MG63 (cell line): ENCODE measurements at places on chromosomes 12 and 14. TPM values are rescaled to one million over a fixed set of nuclear protein-coding genes. Genes with fewer than 3 reads are reported as not detected.

GRCh38 chr12:48774516-48774915 is 14.4 kb downstream of the ADCY6 start:
- no peak for DNase-seq

GRCh38 chr12:13387101-13387500 is 190.6 kb downstream of the EMP1 start:
- no peak for DNase-seq

DNA sequence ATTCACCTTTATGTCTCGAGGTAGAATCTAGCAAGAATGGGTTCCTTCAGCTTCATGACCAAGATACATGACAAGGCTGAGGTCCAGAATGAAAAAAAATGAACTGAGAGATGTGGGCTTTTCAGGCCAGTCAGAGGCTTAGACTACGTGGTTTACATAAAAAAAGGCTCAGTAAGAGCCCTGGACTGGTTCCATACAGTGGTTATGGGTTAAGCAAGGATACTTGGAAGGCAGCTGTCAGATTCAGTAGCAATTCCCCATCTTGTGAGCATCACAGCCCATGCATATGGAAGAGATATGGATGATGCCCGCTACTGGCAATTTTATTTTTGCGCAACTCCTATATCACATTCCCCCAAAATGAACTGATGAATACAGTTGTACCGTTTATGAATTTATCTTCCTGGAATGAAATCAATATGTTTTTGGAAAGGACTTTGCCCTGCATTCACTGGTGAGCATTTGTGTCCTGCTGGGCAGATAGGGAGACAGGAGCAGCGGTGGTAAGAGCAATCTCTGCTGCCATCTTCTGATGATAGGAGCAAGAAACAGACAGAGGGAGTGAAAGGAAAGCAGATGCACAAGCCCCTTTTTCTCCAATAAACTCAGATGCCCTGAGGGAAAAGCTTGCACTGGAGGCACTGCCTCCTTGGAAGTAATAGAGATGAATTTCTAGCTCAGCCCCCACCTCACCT is 280.4 kb downstream of the GALC start:
- no peak for DNase-seq

- DNase-seq = peak; percentile 49
Measured at GRCh38 chr14:50083467-50084337, 32.7 kb downstream of the VCPKMT start.

DNA sequence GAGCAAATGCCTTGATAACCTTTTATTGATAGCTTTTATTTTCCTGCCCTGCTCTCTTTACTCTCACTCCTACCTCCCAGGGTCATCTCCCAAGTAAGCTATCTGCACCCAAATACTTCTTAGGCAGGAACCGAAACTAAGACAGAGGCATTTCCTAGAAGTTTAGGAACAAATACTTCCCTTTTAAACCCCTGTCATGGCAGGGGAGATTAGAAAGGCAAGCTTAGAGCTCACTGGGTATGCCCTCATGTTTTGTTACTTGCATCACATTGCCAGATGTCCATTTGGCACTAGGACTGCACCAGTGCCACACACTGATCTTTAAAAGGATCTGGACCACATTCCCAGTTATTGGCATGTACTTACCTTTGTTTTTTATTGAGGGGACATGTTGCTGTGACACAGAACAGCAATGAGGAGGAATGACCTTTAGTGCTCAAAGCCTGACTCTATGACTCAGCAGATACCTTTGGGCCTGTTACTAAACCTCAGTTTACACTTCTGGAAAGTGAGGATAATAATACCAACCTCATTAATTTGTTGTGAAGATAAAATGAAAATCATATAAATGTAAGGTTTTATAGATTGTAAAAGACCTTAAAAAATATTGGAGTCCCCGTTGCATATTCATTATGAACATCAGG is 40.9 kb upstream of the MBIP start:
- no peak for DNase-seq

- DNase-seq = no peak
Measured at GRCh38 chr12:47709237-47709636, 3.4 kb upstream of the RPAP3 start.

Gene CHMP4A
- total RNA-seq = 20.0 and 75.5 TPM in 2 replicates

Gene CMA1
- not detected in 2 replicates for total RNA-seq

DNA sequence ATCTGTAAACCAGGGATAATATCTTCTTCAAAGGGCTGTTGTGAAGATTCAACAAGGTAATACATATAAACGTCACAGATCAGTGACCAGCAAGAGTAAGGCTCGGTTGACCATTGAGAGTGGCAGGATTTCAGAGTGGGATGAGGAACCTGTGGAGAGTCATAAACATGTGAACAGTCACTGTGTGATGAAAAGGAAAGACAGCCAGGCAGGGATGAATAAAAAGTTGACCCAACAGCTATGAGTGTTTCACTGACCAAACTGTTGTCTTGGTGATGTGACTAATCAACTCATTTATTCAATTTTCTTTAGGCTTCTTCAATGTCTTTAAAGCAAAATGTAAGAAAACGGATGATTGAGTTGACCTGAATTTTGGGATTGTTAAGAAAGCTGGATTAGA is 8.6 kb upstream of the FRMD6 start:
- DNase-seq = no peak

DNA sequence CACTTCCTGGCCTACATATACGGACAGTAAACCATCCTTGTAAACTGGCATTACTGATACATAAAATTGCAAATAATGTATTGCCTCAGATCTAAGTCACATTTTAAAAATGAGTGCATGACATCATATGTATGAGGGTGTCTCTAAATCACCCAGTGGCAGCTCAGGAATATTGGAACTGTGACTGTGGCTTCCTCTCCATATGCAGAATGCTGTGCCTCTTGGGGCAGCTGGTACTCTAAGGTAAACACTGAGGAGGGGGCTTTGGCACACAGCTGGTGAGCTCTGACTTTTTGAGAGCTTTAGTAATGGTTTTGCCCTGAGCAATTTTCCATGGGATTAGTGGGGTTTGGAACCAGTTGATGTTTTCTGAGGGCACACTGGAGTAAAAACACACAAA is 263.7 kb downstream of the BMP4 start:
- DNase-seq = peak; percentile 52

Gene SDR9C7
- not detected in 2 replicates for total RNA-seq

DNA sequence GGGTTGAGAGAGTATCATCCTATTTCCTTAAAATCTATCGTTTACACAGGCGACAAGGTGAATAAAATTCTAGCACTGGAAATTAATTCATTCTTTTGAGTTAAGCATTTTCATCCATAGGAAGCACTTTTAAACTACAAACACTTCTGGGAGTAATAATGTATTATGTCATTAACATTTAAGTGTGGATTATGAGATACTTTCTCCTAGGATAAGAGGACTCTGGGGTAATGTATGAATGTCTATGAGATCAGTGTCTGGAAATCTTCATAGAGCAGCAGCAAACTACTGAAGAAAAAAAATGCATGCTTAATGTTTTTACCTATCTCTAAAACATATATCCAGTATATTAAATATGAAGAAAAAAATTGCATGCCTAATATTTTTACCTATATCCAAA is 86.9 kb downstream of the EPS8 start:
- no peak for DNase-seq

- no peak for DNase-seq
Measured at GRCh38 chr14:60051721-60052221, 40.0 kb upstream of the PCNX4 start.

DNA sequence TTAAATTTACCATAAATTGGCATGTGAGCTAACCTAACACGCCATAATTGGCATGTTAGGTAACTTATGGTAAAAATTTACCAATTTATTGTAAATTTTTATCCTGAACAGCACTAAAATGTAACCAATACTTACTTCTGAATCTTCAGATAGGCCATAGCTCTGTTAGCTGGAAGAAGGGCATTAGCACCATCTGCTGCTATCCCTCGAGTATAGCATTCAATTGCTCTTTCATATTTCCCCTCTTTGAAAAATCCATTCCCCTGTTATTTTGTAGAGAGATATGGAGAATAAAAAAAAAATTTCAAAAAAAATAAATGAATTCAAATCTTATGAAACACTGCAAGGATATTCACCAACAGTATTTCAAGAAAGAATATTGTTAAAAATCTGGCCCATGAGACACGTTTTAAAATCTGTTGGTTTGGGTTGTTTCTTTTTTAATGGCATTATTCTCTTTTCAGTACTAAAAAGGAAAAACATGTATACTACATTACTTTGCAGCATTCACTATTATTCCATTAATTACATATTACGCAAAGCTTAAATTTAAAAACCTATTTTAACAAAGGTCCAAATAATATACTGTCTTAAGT is 19.1 kb downstream of the RPAP3 start:
- DNase-seq = peak; percentile 5

DNA sequence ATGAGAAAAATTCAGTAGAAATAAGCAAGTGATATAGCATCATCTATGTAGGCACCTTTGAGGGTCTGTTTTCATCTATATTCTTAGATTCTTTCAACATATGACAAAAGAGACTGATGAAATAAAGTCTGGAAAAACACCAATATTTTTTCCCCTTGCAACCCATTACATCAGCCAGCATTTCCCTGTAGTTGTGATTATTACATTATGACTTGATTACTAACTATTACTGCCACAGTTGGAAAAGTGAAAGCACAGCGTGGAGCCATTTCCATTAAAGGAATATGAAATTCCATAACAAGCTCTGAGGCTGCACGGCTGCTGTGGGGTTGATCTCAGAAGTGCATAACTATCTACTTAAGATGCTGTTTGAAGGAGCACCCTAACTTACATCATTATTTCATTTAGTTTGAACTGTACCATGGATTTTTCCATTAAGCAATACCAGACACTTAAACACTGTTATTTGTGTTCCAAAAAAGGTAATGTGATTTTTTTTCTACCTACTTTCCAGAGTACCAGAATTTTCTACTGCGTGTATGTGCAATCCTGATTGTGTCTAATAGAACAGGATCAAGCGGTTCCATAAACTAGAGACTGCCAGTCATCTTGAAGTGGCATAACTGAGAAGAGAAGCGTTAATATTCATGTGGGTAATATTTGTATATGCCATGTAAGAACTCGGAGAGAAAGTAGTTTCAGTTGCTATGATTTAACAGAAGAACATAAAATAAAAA is 405.5 kb downstream of the MDGA2 start:
- DNase-seq = peak; percentile 0

DNA sequence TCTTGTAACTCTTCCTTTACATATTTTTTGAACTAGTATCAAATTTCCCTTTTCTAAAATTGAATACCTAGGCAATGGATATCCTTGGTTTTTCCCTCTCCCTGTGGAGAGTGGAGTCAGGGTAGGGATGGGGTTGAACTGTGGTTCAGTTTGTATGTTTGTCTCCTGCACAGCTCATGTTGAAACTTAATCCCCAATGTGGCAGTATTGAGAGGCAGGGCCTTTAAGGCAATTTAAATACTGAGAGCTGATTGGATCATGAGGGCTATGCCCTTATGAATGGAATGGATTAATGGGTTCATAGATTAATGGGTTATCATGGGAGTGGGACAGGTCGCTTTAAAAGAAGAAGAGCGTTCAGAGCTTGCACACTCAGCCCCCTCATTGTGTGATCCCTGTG is 127.2 kb upstream of the RGS6 start:
- DNase-seq = no peak

DNA sequence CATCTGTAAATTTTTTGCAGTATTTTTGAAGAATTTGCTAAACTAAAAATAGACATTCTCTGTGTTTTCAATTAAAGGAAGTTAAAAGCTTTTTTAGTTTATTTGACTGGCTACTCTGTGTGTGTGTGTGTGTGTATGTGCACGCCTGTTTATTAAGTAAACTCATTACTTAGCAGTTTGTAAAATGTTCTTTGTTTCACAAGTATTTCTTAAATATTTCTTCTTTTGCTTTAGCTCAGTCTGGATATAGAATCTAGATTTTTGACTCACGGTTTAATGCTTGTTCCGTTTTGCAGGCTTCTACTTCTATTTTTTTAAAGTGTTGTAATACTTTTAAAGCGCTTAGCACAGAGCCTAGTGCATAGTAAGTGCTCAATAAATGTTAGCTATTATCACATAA is 46.5 kb upstream of the KCNMB4 start:
- no peak for DNase-seq

GRCh38 chr12:95417372-95417771 is 56.6 kb upstream of the METAP2 start:
- DNase-seq = no peak

DNA sequence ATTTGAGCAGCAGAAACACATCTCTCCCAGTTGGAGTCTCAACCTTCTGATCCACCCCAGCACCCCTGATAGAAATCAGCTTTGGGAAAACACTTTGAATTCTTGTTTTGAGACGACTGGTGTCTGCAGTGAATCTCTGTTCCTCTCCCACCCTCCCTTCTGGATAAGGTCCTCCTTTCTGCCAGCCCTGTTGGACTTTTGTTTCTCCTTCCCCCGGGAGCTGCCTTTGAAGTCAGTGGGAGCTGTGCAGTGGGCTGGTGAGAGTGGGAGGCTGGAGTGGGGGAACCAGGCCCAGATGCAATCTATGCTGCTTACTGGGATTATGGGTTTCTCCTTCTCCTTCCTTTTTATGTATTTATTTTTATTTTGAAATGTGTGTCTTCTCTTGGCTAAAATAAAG is 49.0 kb downstream of the FLRT2 start:
- DNase-seq = no peak

Gene SERPINA10
- not detected in 2 replicates for total RNA-seq

- DNase-seq = no peak
Measured at GRCh38 chr14:24399447-24399822, 632 bp downstream of the NYNRIN start.

GRCh38 chr14:32087907-32088306 is 10.8 kb downstream of the ARHGAP5 start:
- DNase-seq = no peak

DNA sequence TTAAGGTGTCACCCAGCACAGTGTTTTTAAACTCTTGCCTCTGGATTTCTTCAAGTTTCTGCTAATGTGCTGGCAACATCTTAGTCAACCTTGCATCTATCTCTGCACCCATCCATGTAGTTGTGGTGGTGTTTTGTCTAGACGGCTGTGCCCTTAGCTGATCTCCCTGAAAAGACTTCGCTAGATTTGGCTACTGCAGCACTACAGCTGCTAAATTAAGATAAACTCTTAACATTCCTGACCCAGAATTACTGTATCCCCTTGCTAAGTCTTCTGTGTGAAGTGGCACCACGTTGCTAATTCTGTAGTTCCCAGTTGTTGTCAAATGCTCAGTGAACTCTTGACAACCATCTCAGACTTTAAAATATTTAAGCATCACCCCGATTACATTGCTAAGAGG is 66.8 kb downstream of the SRGAP1 start:
- no peak for DNase-seq

DNA sequence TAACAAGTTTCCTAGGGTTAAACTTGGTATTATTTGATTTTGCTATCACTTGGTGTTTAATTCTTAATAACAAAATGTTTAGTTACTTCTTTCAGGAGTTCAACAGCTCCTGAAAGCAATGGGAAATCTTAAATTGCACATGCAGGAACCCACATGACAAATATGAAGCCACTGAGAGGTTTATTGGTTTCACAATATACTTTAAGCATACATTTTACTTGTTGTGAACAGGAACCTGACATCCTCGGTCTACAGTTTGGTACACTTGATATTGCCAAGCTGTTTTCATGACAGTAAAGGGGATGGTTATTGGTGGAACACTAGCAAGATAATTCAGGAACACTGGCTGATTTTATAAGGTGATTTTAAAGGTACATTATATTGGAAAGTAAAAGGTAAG is 46.2 kb downstream of the SLC38A1 start:
- DNase-seq = no peak

Gene KRT83
- not detected in 2 replicates for total RNA-seq

- no peak for DNase-seq
Measured at GRCh38 chr14:99187858-99188257, 84.1 kb downstream of the BCL11B start.
